Endothelial cell (in vitro differentiated cells): ENCODE measurements at places on chromosomes 5 and 9.

DNA sequence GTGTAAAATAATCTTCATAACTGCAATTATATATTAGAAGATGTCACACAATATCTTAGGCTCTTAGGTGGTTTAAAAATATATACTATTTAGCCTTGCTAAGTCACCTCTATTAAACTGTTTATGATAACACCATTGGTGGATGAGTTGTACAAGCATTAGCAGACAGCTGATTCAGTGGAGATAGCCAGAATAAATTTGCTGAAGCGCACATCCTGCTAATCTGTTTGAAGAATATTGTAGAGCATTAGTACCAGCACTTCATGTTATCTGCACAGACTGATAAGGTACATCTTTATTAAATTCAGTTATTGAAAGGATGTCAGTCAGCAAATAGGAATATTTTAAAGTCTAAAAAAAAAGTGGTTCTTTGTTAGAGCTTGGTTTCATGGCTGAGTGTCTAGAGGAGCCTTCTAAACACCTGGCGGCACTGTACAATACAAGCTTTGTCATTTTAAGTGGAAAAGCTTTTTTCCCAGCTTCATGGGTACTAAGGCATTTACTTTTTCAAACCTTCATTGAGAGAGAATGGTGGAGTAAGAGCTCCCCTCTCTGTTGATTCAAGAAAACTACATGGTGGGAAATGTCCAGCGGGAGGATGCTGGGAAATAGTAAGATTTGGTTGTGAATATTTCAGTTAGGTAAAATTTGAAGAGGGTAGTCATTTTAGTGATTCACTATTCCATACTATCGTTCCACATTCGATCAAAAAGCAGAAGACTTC is 275.1 kb downstream of the SLF1 start:
- no peak for DNase-seq

- DNase-seq = no peak
Observed at GRCh38 chr5:146646441-146646840, 130.5 kb upstream of the GPR151 start.

DNA sequence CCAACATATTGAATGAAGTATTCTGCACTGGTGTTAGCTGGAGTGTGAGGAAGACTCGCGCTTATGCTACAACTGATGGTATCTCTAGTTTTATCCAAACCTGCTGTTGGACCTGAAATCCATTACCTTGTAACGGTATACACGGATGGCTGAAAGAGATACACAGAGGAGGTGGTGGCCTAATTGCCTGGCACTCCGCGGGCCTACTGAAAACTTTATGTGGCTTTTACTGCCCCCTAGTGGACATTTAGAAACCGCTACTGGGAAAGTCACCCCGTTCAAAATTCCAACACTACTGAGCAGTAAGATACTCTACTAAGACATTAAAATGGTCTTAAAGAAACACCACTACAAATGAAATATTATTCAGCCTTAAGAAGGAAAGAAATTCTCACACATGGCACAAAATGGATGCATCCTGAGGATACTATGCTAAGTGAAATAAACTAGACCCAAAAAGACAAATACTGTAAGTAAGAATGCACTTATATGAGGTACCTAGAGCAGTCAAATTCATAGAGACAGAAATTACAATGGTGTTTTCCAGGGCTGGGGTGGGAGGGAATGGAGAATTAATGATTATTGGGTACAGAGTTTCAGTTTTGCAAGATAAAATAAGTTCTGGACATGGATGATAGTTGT is 100.4 kb downstream of the TTLL11 start:
- peak; percentile 35 for DNase-seq

GRCh38 chr5:23089286-23089685 is 236.1 kb upstream of the CDH12 start:
- no peak for DNase-seq

GRCh38 chr9:81635521-81636254 is 53.7 kb downstream of the TLE1 start:
- no peak for DNase-seq

DNA sequence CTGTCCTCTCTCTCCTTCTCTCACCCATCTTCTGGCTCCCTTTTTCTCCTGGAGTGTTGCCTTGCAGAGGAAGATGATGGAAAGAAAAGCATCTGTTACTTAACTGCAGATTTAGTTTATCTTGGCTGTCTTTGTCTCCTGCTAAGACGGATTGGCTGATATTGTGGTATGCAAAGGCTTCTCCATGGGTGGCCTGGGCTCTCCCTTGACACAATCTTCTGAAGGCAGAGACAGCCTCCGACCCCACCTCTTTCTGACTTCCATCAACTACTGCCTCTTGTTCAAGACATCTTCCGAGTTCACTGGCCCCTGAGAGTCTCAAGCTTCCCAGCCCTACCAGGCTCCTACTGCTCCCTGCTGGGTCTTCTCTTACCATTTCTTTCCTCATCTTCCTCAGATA is 403.7 kb downstream of the LRRC70 start:
- DNase-seq = no peak

DNA sequence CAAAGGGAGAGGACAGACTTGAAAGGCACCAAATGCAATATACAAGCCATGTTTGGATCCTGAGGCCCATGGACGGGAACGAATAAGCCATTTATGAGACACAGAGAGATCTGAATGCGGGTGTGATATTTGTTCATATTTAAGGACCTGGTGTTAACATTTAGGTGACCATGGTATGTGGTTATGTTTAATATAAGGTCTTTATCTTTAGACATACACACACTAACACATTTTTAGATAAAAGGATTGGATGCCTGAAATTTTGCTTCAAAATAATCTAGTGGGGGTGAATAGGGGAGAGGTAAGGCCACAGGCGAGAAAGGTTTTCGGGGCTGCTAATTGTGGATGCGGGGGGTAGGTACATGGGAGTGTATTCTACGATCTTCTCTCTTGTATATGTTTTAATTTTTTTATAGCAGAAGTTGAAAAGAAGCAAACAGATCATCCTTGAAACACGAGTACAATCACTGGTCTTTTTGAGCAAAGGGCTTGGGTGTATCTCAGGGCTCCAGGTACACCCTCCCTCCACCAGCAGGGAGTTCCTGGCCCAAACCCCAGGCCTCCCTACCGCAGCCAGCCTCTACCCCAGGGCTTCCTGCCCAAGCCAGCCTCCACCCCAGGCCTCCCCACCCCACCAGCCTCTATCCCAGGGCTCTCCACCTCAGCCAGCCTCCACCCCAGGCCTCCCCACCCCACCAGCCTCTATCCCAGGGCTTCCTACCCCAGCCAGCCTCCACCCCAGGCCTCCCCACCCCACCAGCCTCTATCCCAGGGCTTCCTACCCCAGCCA is 12.2 kb downstream of the AKNA start:
- no peak for DNase-seq

DNA sequence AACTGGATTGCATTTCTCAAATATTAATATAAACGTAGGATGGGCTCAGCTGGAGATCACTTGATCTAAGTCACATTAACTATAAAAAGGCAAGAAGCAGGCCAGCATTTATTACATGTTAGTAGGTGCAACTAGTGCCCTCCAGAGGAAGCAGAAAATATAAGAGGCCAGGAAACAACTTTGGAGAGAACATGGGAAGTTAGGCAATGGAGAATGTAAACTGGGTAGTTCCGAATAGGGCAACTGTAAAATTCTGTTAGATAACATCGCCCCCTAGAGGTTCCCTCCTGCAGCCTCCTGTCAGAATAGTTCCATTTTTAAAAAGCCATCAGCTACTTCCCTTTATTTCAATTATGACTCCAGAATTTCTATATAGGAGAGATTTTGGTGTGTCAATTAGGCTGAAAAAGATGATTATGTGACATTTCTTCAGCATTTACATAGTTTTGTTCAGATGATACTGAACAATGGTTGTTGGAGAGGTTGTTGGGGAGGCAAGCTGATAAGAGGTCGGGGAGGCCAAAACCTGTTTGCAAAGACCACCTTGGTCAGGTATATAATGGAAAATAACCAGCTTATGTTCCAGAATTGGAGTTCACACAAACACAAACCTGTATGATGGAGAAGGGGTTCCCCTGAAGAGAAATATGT is 22.4 kb downstream of the CCL28 start:
- peak; percentile 62 for DNase-seq

DNA sequence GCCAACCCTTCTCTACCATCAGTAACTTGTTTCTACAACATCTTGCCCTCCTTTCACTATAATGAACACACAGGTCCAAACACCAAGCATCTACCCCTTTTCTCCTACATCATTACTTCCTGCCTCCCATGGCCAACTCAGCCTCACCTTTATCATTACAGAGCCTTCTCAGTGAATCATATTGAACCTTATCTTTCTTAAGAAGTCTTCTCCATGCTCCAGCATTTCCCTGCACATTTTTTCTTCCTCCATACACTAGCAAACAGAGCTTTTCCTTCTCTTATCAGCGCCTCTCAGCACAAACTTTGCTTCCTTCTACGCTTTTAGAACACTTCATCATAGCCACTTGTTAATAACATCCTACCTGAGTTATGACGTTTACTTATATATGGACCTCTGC is 148.2 kb downstream of the ARL15 start:
- no peak for DNase-seq

- DNase-seq = no peak
Observed at GRCh38 chr9:33254211-33254610, 10.3 kb downstream of the BAG1 start.

- no peak for DNase-seq
Observed at GRCh38 chr9:79542735-79543620, 28.8 kb upstream of the TLE4 start.

DNA sequence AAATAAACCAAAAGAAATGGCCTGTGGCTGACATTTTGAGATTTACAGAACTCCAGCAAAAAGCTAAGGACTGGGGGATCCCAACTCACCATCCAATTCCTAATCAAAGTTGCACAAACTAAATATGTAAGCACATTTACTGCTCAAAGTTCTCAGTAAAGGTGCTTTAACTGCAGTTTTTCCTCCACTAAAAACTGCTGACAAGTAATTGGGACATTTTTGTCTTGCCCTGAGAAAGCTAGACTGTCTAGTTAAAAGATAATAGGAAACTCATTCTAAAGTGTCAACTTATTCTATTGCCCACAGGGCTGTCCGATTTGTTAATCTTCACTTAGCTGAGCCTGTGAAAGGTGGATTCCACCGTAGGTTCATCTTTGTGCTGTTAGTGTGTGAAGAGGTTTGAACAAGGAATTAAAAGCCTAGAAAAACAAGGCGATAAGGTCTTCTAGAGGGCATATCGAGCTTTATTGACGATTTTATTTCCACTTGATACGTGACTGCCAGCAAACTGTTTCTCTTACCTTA is 1.0 kb downstream of the DOCK8 start:
- no peak for DNase-seq

GRCh38 chr9:101677861-101678260 is 60.6 kb downstream of the GRIN3A start:
- no peak for DNase-seq

GRCh38 chr5:105639068-105639467 is 2031.7 kb downstream of the EFNA5 start:
- DNase-seq = no peak

GRCh38 chr9:76336027-76336426 is 58.2 kb downstream of the RFK start:
- DNase-seq = no peak

- no peak for DNase-seq
Observed at GRCh38 chr5:145198525-145199260, 636.4 kb downstream of the PRELID2 start.

GRCh38 chr5:76861612-76862011 is 11.8 kb downstream of the S100Z start:
- DNase-seq = no peak

- DNase-seq = no peak
Observed at GRCh38 chr9:76158713-76159112, 235.5 kb downstream of the RFK start.

- no peak for DNase-seq
Observed at GRCh38 chr5:27911216-27911615, 872.8 kb upstream of the CDH9 start.

- no peak for DNase-seq
Observed at GRCh38 chr9:137610944-137611343, 5.5 kb downstream of the ARRDC1 start.

DNA sequence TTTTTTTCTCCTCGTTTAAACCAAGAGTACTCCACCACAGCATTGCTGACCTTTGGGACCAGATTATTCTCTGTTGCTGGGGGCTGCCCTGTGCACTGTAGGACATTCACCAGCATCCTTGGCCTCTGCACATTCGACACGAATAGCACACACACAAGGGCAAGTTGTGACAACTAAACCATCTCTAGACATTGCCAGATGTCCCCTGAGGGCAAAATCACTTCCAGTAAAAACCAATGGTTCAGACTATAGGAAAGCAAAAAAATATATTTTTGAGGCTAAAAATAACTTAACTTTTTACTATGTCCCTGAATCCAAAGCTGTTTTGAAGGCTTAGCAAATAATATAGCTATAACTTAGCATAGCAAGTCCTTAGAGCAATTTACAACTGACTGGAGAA is 65.9 kb downstream of the SEMA5A start:
- no peak for DNase-seq

DNA sequence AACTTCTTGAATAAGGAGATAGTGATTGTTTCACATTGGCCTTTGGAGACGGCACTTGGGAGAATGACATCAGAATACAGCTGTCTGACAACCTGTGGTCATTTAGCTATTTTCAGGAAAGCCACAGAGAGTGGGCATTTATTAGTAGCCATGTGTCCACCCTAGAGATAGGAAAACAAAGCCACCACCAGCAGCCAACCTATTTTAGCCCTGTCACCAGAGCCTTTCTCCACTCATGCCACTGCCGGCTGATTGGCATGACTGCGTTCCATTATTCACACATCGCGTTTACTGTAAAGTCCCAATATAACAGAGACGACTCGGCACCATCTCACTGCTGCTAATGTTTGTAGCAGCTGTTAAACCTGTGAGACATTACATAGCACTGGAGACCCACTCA is 330.1 kb downstream of the NDUFS4 start:
- DNase-seq = no peak

- DNase-seq = no peak
Observed at GRCh38 chr5:4544049-4544670, 596.0 kb upstream of the ADAMTS16 start.

- DNase-seq = no peak
Observed at GRCh38 chr5:60417500-60418181, 282.3 kb downstream of the DEPDC1B start.

DNA sequence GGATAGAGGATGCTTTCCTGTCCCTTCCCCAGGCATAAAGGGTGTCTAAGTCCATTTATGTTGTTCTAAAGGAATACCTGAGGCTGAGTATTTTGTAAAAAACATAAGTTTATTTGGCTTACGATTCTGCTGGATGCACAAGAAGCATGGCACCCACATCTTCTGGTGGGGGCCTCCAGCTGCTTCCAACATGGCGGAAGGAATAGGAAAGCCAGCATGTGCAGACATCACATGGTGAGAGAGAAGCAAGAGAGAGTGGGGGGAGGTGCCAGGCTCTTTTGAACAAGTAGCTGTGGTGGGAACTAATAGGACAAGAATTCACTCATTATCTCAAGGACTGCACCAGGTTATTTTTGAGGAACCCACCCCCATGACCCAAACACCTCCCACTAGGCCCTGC is 77.2 kb downstream of the ADCY2 start:
- DNase-seq = no peak

DNA sequence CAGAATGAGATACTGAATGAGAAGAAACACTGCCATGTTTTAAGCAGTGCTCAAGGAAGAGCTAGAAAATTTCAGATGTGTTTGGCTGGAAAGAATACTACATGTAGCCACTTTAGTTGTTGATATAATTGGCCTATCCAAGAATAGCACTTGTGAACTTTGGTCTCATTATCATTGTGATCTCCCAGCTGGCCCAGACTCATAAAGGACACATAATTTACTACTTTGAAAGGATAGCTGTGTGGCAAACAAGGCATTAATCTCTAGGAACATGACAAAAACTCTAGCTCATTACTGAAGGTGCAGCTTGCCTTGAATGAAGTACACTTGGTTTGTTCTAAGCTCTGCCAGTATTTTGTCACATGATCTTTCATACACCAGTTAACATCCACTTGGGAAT is 356.3 kb downstream of the CSNK1G3 start:
- DNase-seq = no peak
